ENCODE measurements at places on chromosomes 4 and X. TPM values are rescaled to one million over a fixed set of nuclear protein-coding genes. Genes with fewer than 3 reads are reported as not detected.

POU3F4 gene
- not detected for polyA plus RNA-seq

- DNase-seq: no peak
Measured at GRCh38 chrX:142483965-142484364, 278.9 kb upstream of the MAGEC2 start.

DNA sequence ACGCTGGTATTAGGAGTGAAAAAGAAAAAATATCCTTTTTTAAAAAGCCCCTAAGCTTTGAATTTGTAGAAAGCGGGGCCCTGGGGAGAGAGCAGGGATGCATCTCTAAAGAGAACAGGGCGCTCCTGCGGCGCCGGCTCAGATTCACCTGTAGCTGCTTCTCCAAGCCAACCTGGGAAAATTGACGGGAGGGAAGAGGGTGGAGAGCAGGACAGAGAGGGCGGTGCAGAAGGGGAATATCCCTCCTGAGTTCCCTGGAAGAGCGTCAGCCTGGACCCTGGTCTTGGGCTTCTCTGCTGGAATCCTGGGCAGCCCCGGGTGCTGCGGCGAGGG is 776 bp upstream of the SOWAHD start:
- no peak for DNase-seq

DNA sequence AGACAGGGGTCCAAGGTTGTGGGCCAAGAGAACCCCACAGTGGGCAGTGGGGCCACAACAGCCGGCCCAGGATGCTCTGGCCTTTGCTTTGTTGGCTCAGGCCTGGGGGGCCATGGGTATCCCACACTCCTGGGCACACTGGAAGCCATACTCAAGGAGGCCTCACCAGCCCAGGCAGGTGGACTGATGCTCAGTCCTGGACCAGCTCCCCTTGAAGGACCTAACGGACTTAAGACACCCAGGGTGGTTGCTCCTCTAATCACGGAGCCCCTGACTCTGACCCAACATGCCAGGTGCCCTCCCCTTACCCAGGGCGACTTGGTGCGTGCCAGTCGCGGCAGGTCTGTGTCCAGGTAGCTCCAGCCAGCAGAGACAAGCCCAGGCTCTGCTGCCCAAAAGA is 50.8 kb downstream of the ZFYVE28 start:
- DNase-seq: no peak

DNA sequence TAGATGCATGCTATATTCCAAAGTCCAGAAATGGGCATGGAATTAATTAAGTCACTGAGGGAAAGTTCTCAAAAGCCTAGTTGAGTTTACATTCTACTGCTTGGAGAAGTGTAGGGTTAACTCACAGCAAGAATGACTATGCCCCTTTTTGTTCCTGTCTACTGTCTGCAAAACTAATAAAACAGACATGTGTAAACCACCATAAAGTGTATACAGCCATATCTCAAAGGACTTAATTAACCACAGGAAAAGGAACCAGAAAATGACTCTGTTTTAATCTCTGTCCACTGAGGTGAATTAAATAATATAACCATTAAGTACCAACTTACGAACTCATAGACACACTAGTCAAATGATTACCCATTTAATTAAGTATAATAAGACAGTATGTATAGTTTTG is 84.9 kb downstream of the PRDM5 start:
- no peak for DNase-seq
